ENCODE measurements at places on chromosomes 5 and 9.

DNA sequence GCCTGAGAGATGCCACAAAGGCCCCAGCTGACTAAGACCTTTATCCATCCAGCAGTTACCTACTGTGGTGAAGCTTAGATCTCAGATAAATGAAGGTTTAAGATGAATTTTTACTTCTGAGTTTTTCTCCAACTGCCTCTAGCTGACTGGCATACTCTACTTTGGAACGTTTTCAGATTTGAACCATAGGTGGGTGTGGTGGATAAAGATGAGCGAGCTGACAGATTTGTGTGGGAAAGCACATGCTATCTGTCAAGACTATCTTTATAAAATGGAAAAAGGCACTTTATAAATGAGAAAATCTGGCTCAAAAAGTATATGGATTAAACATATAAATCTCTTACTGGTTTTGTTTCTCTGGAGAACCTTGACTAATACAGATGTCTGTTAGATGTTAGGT is 160.8 kb downstream of the MCTP1 start:
- no peak for DNase-seq

GRCh38 chr5:144254552-144254951 is 83.9 kb downstream of the KCTD16 start:
- DNase-seq, result no peak

GRCh38 chr5:35794684-35795375 is 61.9 kb upstream of the IL7R start:
- DNase-seq, result no peak

GRCh38 chr9:28136113-28136512 is 562.8 kb upstream of the C9orf72 start:
- peak; percentile 30 for DNase-seq

All from BE2C (cell line).